Naive B cell (primary cell): ENCODE measurements at places on chromosomes 16 and 17.

GRCh38 chr16:49499869-49500610 lies 126.4 kb downstream of the C16orf78 start:
- H3K4me1 ChIP-seq, result peaks cover 18% of the 10 kb centered on the region
- DNase-seq, result no peak
- H3K27me3 ChIP-seq, result no peaks in the 10 kb centered on the region

DNA sequence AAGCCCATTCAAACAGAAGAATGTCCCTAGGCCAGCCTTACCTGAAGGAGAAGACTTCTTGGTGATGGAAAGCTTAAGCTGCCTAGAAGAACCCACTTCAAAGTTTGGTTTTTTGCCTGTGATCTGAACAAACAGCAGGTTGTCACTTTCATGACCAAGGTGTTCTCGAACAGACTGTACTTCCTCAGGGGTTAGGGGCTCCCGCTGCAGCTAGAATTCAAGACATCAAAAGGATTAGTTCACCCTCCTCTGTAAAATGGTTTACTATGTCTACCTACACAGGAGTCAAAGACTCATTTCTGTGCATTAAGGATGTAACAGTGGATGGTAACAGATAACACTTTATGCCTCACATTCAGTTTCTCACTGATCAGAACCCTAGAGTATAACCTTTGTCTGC lies 13.2 kb downstream of the CIAPIN1 start:
- no peaks in the 10 kb centered on the region for H3K4me1 ChIP-seq
- no peak for DNase-seq
- H3K36me3 ChIP-seq, result peaks cover 32% of the 10 kb centered on the region
- no peak overlapping the region for H3K27ac ChIP-seq
- H3K27me3 ChIP-seq, result no peaks in the 10 kb centered on the region
- no peak overlapping the region for H3K4me3 ChIP-seq

DNA sequence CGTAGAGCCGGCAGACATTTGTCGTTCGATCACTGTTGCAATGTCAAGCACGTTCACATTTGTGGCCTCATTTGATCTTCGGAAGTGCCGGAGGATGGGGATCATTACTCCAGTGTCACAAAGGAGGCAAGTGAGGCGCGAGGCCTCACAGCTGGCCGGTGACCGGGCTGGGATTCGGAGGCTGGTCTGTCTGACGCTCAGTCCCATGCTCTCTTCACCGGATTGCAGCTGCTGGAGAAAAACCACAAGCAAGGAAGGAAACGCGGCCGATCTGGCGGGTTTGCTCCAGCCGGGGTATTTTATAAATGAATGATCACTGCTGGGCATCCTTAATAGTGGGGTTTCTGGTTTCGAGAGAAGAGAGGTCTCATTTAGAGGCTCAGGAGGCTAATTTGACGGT lies 127.8 kb downstream of the OR1D5 start:
- DNase-seq, result no peak
- peaks cover 6% of the 10 kb centered on the region for H3K36me3 ChIP-seq
- H3K27ac ChIP-seq, result no peak overlapping the region
- H3K27me3 ChIP-seq, result peaks cover 16% of the 10 kb centered on the region

DNA sequence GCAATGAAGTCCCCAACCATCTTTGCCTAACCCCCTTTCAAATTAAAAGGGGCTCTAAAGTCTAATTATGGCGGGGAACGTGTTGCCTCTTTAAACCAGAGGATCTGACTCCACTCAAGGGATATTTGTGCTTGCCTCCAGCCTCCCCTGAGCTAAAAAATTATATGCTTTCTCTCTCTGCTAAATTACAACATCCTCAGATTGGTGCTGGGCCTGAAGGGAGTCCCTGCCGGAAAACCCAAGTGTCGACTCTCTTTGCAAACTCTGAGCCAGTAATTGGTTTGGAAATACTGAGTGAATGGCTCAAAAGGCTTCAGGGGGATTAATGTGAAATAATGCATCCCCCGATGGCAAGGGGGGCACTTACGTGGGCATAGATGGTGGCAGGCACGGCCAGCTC lies 208.5 kb upstream of the TNRC6C start:
- H3K4me3 ChIP-seq, result no peak overlapping the region
- H3K36me3 ChIP-seq, result peaks cover 12% of the 10 kb centered on the region
- no peak overlapping the region for H3K27ac ChIP-seq
- peaks cover 30% of the 10 kb centered on the region for H3K27me3 ChIP-seq
- no peak for DNase-seq

GRCh38 chr17:20944014-20944865 lies 98.6 kb downstream of the USP22 start:
- H3K27ac ChIP-seq, result no peak overlapping the region
- H3K36me3 ChIP-seq, result no peaks in the 10 kb centered on the region
- H3K4me3 ChIP-seq, result no peak overlapping the region
- no peaks in the 10 kb centered on the region for H3K27me3 ChIP-seq

- no peaks in the 10 kb centered on the region for H3K36me3 ChIP-seq
- H3K4me1 ChIP-seq, result no peaks in the 10 kb centered on the region
- no peak overlapping the region for H3K4me3 ChIP-seq
- H3K27me3 ChIP-seq, result no peaks in the 10 kb centered on the region
These were observed 312.0 kb downstream of the CBLN1 start for GRCh38 chr16:48969611-48970010.

- H3K4me1 ChIP-seq, result no peaks in the 10 kb centered on the region
- peaks cover 9% of the 10 kb centered on the region for H3K27me3 ChIP-seq
- no peaks in the 10 kb centered on the region for H3K36me3 ChIP-seq
- no peak for DNase-seq
- H3K4me3 ChIP-seq, result no peak overlapping the region
- no peak overlapping the region for H3K27ac ChIP-seq
These were observed 33.5 kb downstream of the ADAM11 start for GRCh38 chr17:44792276-44792675.

GRCh38 chr16:6170022-6170421 lies 1072.4 kb upstream of the EEF2KMT start:
- H3K4me1 ChIP-seq, result no peaks in the 10 kb centered on the region
- no peaks in the 10 kb centered on the region for H3K36me3 ChIP-seq
- H3K27ac ChIP-seq, result no peak overlapping the region
- H3K27me3 ChIP-seq, result no peaks in the 10 kb centered on the region
- no peak overlapping the region for H3K4me3 ChIP-seq
- DNase-seq, result no peak

GRCh38 chr17:6793748-6794493 lies 17.9 kb downstream of the FBXO39 start:
- DNase-seq, result no peak
- H3K4me3 ChIP-seq, result no peak overlapping the region
- H3K27ac ChIP-seq, result no peak overlapping the region
